ENCODE measurements at places on chromosomes 3 and 15.

DNA sequence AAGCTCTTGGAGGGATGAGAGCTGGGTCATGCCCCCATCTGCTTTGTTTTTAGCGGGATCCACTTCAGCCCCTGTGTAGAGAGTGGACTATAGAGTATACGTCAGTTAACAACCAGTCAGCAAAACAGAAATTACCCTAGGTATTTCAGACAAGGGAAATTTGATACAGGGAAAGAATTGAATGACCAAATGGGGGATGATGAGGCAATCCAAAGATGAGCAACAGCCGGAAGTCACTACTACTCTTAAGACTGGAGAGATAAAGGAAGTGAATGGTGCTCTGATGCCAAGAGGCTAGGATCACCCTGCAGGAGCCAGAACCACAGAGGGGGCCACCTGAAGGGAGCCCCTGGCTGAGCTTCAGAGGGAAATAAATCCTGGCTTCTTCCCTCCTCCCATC lies 1.7 kb upstream of the GPR62 start:
- no peak for DNase-seq

DNA sequence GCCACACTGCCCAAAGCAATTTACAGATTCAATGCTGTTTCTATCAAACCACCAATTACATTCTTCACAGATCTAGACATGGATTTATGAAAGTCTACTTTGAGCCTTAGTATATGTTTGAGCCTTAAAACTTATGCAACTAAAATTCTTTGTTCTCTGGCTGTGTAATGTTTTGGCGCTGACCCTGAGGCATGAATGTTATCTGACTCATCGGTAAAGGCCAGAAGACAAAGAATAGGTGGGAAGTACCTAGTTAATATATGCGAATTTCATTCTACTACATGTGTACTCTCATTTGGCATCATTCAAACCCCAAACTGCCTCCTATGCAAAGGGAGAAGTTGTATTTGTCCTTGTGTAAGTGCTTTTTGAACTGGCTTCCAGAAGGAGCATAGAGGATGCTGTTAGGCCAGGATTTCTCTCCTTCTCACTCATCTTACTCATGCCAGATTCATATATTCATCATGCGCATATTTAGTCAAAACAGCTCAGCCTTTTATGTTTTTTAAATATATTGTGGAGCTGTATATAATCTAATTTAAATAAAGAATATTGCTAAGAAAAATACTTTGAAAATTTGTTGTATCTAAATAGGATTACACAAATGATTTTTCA lies 204.2 kb downstream of the NFKBIZ start:
- no peak for DNase-seq

DNA sequence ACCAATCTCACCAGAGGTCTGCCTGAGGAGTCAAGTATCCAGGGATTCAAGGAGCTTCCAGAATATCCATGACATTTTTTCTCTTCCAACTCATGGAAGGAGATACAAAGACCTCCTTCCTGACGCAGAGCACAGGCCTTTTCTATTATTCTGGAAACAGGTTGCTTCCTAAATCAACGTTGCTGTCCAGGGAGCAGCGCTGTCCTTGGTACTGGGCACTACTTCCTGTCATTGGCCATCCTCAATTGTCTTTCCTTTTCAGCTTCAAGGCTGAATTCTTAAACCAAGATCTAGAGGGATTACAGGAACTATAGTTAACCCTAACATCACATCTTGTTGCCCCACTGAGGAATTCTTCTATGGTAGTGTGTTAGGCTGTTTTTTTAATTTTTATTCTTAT lies 50.4 kb upstream of the TBC1D21 start:
- DNase-seq = no peak

DNA sequence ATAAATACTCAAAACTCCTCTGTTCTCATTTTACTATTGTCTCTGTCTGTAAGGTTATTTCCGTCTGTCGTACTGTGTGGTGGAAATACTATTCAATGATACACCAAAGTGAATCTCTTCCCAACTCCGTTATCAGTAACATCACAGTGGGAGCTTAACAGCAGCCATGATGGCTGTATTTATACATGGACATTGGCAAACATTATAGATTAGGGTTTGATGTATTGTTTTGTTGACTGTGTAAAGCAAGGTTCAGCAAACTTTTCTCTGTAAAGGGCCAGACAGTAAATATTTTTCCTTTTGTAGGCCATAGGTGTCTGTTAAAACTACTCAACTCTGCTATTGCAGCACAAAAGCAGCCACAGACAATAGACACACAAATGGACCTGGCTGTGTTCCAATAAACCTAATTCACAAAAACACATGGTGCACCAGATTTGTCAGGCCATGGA lies 23.2 kb downstream of the LIPC start:
- DNase-seq = no peak

GRCh38 chr3:127697551-127698240 lies 24.9 kb downstream of the ABTB1 start:
- peak; percentile 17 for DNase-seq

- DNase-seq = no peak
These were observed 1325.0 kb upstream of the CADM2 start for GRCh38 chr3:83633758-83634157.

- DNase-seq = no peak
These were observed 82.0 kb downstream of the CHCHD4 start for GRCh38 chr3:14042680-14043079.

DNA sequence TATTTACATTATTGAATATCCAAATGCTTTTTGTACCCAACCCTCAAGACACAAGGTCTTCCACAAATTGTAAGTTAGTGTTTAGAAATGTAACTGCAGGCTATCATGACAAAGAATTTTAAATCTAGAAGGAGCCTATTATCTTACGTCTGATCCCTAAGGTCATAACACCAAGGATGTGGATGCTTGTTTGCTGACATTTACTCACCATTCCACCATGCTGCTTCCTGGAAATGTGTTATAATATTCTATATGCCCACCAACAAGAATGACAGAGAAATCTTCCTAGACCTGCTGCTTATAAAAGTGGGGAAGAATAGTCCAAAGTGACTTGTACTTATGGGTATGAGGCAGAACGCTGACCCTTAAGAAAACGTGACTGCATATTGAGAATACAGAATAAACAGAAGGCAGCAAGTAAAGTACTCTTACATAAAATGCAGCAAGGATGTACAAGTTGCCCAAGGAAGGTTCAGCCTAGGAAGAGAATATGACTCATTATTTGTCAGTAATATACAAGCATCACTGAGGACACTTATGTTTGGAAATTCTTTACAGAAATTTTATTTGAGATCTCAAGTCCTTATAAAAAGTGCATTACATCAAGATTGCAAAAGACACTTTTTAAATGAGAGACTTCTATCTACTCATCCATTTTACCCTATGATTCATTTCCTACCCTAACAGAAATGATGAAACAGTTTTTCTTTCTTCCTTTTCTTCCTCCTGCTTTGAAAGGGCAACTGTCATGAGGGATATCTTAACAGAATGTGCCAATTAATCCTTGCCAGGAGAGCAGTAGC lies 59.6 kb downstream of the ESYT3 start:
- DNase-seq = no peak

DNA sequence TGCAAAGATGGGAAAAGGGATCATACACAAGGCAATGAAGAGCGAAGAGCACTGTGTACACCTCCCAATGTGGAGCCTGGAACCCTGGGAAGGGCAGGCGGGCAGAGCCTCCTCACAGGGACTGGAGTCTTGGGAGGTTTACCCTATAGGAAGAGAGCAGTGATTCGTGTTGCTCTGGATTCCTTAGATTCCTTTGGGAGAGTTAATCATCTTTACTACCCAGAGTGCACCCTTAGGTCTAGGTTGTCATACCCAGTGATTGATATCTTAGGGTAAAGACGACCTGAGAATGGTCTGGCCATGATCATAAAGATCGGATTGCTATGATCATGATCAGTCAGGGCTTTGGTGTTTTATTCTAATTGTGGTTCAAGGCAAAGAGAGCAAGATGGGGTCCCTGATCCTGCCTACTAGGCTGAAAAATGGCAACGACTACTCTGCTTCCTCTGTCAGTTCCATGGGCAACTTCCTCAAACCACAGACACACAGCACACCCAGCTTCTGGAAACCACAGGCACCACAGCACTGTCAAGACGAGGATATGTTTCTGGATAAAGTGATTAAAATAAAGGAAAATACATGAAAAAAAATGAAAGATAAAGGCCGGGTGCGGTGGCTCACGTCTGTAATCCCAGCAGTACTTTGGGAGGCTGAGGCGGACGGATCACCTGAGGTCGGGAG lies 20.4 kb upstream of the MAP6D1 start:
- no peak for DNase-seq

GRCh38 chr3:20225769-20226168 lies 39.8 kb upstream of the SGO1 start:
- DNase-seq = no peak

GRCh38 chr3:80542456-80542855 lies 774.7 kb upstream of the ROBO1 start:
- DNase-seq = no peak

GRCh38 chr3:44729384-44729910 lies at the start of gene ZNF501:
Gene ZNF501 (plus strand): TSS chr3:44729635. CDS start chr3:44734422, 4,787 bp downstream.
- DNase-seq = peak; percentile 81

- DNase-seq = no peak
These were observed 217.3 kb downstream of the SHQ1 start for GRCh38 chr3:72630969-72631344.

- no peak for DNase-seq
These were observed 17.4 kb upstream of the SECISBP2L start for GRCh38 chr15:49063402-49064280.

- no peak for DNase-seq
These were observed 9.6 kb downstream of the CELSR3 start for GRCh38 chr3:48652923-48653715.

DNA sequence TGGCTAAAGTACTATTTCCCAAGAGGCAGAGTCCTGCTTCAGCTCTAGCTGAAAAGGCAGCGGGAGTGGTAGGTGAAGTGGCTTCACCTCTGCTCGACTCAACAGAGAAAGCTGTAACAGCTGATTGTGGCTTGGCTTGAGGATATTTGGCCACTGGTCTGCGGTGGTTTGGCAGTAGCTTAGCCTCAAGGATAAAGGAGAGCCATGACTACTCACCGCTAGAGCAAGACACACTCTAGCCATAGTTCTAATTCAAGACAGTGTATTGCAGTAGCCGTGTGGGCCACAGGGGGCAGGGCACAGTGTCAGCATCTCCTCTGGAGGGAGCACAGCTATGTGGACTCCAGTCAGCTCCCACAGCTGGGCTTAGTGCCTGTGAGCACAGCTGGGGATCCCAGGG lies 23.5 kb downstream of the TPRG1 start:
- no peak for DNase-seq

GRCh38 chr3:110856916-110857315 lies 214.7 kb upstream of the NECTIN3 start:
- DNase-seq = no peak

DNA sequence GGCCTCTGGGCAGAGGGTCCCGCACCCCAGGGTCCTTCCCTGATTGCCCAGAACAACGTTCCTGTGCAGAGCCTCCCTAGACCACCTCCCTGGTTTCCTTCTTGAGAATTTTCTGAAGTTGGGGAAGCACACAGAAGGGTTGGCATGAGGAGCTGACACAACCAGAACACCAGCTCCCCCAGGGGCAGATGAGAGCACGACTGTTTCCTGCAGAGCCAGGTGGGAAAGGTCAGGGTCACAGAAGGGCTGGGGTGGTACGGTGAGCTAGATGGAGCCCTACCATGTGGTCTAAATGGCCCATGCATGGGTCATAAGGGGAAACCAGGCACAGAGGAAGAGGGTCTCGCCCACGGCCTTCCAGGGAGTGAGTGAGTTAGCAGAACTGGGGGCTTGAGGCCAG lies 10.4 kb downstream of the PPCDC start:
- no peak for DNase-seq

All from stimulated activated naive CD4-positive, alpha-beta T cell treated with Interleukin-2 at 50 U/mL for 16 hours (primary cell).